Central memory CD4-positive, alpha-beta T cell (primary cell): ENCODE measurements at places on chromosomes 4 and X.

GRCh38 chrX:47218920-47219815 is 687 bp downstream of the CDK16 start:
- DNase-seq: no peak

- no peak for DNase-seq
Measured at GRCh38 chrX:41705680-41706374, 17.1 kb downstream of the GPR34 start.

- DNase-seq: no peak
Measured at GRCh38 chrX:38774249-38774648, 27.0 kb upstream of the MID1IP1 start.

GRCh38 chr4:132530861-132531260 is 618.2 kb upstream of the PCDH10 start:
- no peak for DNase-seq

DNA sequence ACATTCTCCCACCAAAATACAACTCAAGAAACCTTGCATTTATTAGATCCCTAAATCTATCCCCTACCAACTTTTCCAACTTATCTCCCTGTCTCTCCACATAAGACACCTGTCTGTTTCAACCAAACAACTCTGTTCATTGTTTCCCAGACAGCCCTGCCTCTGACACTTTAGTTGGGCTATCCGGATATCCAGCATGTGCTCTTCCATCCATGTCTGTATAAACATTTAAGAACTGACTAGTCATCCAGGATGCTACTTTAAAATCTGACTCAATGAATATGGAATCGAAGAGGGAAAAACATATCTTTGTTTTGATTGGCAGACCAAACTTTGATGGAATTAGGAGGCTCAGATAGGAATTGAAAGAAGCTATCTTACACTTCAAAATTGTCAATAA is 143.2 kb upstream of the DCAF8L1 start:
- no peak for DNase-seq

DNA sequence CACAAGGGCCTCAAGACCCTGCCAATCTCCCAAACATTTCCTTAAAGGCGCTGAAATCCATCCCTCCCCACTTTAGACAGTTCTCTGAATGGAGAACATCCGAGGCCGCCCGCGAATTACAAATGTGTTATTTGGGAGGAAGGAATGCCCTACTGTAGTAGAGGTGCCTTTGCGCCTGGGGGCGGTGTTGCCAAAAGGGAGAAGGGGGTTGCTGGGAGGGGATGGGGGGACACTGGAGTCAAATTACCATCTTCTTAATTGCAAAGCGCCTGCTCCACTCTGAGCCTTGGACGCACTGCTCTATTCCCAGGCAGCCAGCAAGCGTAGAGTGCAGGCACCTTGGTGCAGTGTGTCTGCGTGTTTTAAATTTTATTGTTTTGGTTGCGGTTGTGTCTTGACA is 2.7 kb downstream of the TMEM255A start:
- no peak for DNase-seq
